Astrocyte (in vitro differentiated cells and primary cell): ENCODE measurements at places on chromosomes 3 and 15. TPM values are rescaled to one million over a fixed set of nuclear protein-coding genes. Genes with fewer than 3 reads are reported as not detected.

KNG1 gene
- total RNA-seq = not detected in 2 replicates

HRG gene
- total RNA-seq = not detected in 2 replicates

USF3 gene
- total RNA-seq = 10.0 and 11.8 TPM in 2 replicates

SLC38A3 gene
- total RNA-seq = 0.68 and 1.9 TPM in 2 replicates

ARRDC4 gene
- total RNA-seq = 30.4 and 42.4 TPM in 2 replicates

CCR2 gene
- total RNA-seq = not detected in 2 replicates

ZSCAN2 gene
- total RNA-seq = 13.5 and 16.2 TPM in 2 replicates

OR5H15 gene
- total RNA-seq = not detected in 2 replicates

- no peaks in the 10 kb centered on the region for H3K27me3 ChIP-seq
- no peak overlapping the region for H3K4me3 ChIP-seq
- no peaks in the 10 kb centered on the region for H3K36me3 ChIP-seq
- DNase-seq = no peak
- no peaks in the 10 kb centered on the region for H3K4me1 ChIP-seq
- no peak overlapping the region for H3K27ac ChIP-seq
Observed at GRCh38 chr3:20912406-20912805, 726.4 kb upstream of the SGO1 start.

GRCh38 chr3:75192146-75192616, 471.9 kb upstream of the FRG2C start:
- no peak overlapping the region for H3K4me3 ChIP-seq
- no peaks in the 10 kb centered on the region for H3K27me3 ChIP-seq
- H3K36me3 ChIP-seq = no peaks in the 10 kb centered on the region
- H3K27ac ChIP-seq = no peak overlapping the region

- no peak overlapping the region for H3K27ac ChIP-seq
- H3K27me3 ChIP-seq = no peaks in the 10 kb centered on the region
- H3K36me3 ChIP-seq = no peaks in the 10 kb centered on the region
- no peaks in the 10 kb centered on the region for H3K4me1 ChIP-seq
- H3K4me3 ChIP-seq = no peak overlapping the region
Observed at GRCh38 chr3:168753724-168754123, 658.0 kb upstream of the GOLIM4 start.

- H3K36me3 ChIP-seq = no peaks in the 10 kb centered on the region
- no peaks in the 10 kb centered on the region for H3K27me3 ChIP-seq
- no peaks in the 10 kb centered on the region for H3K4me1 ChIP-seq
- no peak for DNase-seq
- H3K27ac ChIP-seq = no peak overlapping the region
Observed at GRCh38 chr3:154184582-154184981, 63.4 kb downstream of the ARHGEF26 start.

DNA sequence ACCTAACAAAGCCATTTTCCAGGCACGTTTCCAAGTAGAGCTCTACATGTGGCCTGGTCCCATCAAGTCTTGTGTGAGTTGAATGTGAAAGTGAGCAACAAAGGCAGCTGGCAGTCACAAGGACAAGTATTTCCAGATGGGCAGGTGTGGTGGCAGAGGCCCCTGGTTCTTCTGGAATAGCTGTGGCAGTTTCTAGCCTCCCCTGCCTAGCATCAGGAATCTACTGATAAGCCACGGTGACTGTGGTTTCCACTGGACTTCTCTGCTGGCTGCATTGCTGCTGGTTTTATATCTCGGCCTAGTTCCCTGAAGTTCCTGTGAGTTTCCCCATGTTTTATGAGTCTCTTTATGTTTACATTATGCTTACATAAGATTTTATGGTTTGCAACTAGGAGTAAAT, 117.7 kb downstream of the GOLIM4 start:
- H3K36me3 ChIP-seq = no peaks in the 10 kb centered on the region
- H3K4me1 ChIP-seq = no peaks in the 10 kb centered on the region
- DNase-seq = peak; percentile 6
- no peak overlapping the region for H3K27ac ChIP-seq
- no peak overlapping the region for H3K4me3 ChIP-seq
- no peaks in the 10 kb centered on the region for H3K27me3 ChIP-seq

DNA sequence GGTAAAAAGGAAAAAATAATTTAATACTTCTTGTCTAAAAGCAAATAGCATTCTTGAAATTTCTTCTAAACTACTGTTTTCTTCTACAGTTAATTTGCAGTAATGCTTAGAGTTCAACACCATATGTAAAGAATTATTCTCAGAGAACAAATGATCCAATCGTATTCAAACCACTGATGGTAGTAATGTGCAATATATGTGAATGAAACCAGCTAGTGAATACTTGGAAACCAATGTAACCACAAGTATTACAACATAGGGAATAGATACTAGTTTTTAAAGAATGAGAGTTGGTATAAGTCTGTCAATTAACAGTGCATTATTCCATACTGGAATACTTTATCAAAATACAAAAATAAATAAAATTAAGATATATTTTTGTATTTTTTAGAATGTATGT, 850.0 kb downstream of the DIPK2A start:
- H3K4me1 ChIP-seq = no peaks in the 10 kb centered on the region
- peak; percentile 47 for DNase-seq
- H3K36me3 ChIP-seq = no peaks in the 10 kb centered on the region
- H3K4me3 ChIP-seq = no peak overlapping the region

GRCh38 chr3:48428572-48429316, 1.1 kb downstream of the PLXNB1 start:
- peaks cover 53% of the 10 kb centered on the region for H3K4me1 ChIP-seq
- H3K36me3 ChIP-seq = peaks cover 7% of the 10 kb centered on the region

GRCh38 chr3:114899186-114899931, 247.7 kb downstream of the ZBTB20 start:
- H3K4me3 ChIP-seq = no peak overlapping the region
- peak; percentile 22 for DNase-seq
- H3K27me3 ChIP-seq = no peaks in the 10 kb centered on the region

DNA sequence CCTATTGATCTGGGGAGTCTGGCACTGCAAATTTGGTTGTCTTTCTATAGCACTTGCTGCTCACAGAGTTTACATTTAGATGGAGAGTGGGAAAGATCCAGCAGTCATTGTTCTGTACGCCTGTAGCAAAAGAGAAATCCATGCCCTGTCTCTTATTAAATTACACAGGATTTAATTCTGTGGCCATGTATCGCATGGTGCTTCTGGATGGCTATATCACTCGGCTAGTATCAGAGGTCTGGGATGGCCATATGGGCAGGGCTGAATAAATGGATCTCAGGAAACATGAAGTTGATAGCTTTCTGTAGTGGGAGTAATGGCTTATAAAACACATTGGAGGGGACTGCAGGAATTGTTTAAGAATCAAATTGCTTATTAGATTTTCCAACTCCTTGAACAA, 325.8 kb upstream of the DPH6 start:
- no peaks in the 10 kb centered on the region for H3K36me3 ChIP-seq
- no peak overlapping the region for H3K4me3 ChIP-seq
- no peak for DNase-seq
- no peaks in the 10 kb centered on the region for H3K4me1 ChIP-seq
- H3K27me3 ChIP-seq = no peaks in the 10 kb centered on the region
- H3K27ac ChIP-seq = no peak overlapping the region

DNA sequence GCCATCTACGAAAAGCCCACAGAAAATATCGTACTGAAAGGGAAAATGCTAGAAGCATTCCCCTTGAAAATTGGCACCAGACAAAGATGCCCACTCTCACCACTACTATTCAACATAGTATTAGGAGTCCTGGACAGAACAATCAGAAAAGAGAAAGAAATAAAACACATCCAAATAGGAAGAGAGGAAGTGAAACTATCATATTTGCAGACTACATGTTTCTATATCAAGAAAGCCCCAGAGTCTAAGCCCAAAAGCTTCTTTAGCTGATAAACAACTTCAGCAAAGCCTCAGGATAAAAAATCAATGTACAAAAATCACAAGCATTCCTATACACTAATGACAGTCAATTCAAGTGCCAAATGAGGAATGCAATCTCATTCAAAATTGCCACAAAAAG, 15.6 kb downstream of the OR5K3 start:
- no peaks in the 10 kb centered on the region for H3K4me1 ChIP-seq
- H3K36me3 ChIP-seq = no peaks in the 10 kb centered on the region
- no peak overlapping the region for H3K4me3 ChIP-seq

DNA sequence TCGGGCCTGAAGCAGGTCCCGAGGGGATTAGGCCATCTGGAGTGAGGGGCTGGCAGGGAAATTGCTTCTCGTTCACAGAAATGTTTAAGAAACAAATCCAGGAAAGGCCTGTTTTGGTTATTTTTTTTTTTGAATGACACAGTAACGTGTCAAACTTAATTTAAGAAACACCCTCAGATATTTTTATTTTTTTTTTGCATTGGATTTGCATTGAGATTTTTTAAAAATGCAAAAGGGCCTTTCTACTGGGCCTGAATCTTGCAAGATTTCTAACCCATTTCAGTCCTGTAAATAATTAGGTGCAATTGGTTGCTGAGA, 25.0 kb upstream of the KLF13 start:
- peaks cover 2% of the 10 kb centered on the region for H3K27me3 ChIP-seq
- peaks cover 4% of the 10 kb centered on the region for H3K4me1 ChIP-seq
- DNase-seq = no peak
- H3K27ac ChIP-seq = no peak overlapping the region

- no peaks in the 10 kb centered on the region for H3K36me3 ChIP-seq
- no peak for DNase-seq
- H3K4me3 ChIP-seq = no peak overlapping the region
- H3K27me3 ChIP-seq = no peaks in the 10 kb centered on the region
- H3K27ac ChIP-seq = no peak overlapping the region
- no peaks in the 10 kb centered on the region for H3K4me1 ChIP-seq
Observed at GRCh38 chr3:17473761-17474160, 268.7 kb downstream of the TBC1D5 start.

GRCh38 chr15:43957724-43958123, 130.9 kb downstream of the WDR76 start:
- peaks cover 22% of the 10 kb centered on the region for H3K4me1 ChIP-seq
- no peak overlapping the region for H3K27ac ChIP-seq
- DNase-seq = no peak
- no peaks in the 10 kb centered on the region for H3K36me3 ChIP-seq

- no peaks in the 10 kb centered on the region for H3K27me3 ChIP-seq
- peaks cover 27% of the 10 kb centered on the region for H3K4me1 ChIP-seq
- no peak overlapping the region for H3K4me3 ChIP-seq
- DNase-seq = no peak
Observed at GRCh38 chr3:27521872-27522265, 37.7 kb upstream of the SLC4A7 start.

- no peaks in the 10 kb centered on the region for H3K36me3 ChIP-seq
- H3K27ac ChIP-seq = no peak overlapping the region
- H3K4me1 ChIP-seq = no peaks in the 10 kb centered on the region
- H3K4me3 ChIP-seq = no peak overlapping the region
Observed at GRCh38 chr3:56196700-56197099, 271.6 kb downstream of the ERC2 start.

GRCh38 chr15:73308305-73308704, 60.5 kb downstream of the HCN4 start:
- no peaks in the 10 kb centered on the region for H3K4me1 ChIP-seq
- H3K27me3 ChIP-seq = no peaks in the 10 kb centered on the region
- DNase-seq = no peak
- no peak overlapping the region for H3K4me3 ChIP-seq
- H3K36me3 ChIP-seq = no peaks in the 10 kb centered on the region

GRCh38 chr3:133838296-133838789, 32.7 kb downstream of the SRPRB start:
- no peak overlapping the region for H3K27ac ChIP-seq
- H3K27me3 ChIP-seq = no peaks in the 10 kb centered on the region
- peaks cover 3% of the 10 kb centered on the region for H3K4me1 ChIP-seq
- no peak overlapping the region for H3K4me3 ChIP-seq
- no peak for DNase-seq

- no peaks in the 10 kb centered on the region for H3K36me3 ChIP-seq
- H3K4me1 ChIP-seq = no peaks in the 10 kb centered on the region
- no peaks in the 10 kb centered on the region for H3K27me3 ChIP-seq
- H3K27ac ChIP-seq = no peak overlapping the region
- no peak for DNase-seq
- H3K4me3 ChIP-seq = no peak overlapping the region
Observed at GRCh38 chr15:76982756-76983155, 12.2 kb upstream of the PSTPIP1 start.

DNA sequence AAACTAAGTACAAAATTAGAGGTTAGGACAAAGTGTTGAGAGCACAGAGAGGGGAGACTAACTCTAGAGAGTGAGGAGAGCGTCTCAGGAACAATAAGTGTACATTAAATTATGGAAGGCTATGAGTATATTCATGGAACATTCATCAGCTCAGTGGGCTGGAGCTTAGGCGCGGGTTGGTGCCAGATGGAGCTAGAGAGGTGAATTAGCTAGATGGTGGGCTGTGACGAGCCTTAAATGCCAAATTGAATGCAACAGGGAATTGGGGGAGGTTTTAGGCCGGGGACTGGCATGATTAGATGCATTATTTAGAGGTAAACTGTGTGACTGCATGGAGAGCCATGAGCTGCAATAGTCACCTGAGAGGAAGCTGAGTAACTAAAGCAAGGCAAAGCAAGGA, 97.1 kb downstream of the TMEM108 start:
- H3K27ac ChIP-seq = no peak overlapping the region
- H3K27me3 ChIP-seq = no peaks in the 10 kb centered on the region
- no peaks in the 10 kb centered on the region for H3K36me3 ChIP-seq
- peaks cover 5% of the 10 kb centered on the region for H3K4me1 ChIP-seq

DNA sequence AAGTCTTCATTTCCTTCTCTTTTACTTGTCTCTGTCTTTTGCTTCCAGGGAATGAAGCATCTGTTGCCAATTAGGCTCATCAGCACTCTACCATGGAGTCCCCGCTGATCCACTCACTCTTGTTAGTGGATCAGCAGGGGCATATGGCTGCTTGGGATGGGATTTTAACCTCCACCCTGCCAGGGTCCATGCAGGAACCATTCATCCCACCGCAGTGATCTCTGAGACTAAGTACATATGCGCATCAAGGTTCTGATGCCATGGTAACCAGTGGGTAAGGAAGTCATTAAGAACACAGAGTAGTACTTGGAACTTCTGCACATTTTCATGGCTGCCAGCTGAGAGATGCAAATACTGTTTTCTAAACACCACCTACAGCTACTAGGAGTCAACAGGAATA, 374.0 kb upstream of the ALCAM start:
- no peaks in the 10 kb centered on the region for H3K27me3 ChIP-seq
- no peak for DNase-seq
- no peaks in the 10 kb centered on the region for H3K36me3 ChIP-seq
- no peak overlapping the region for H3K4me3 ChIP-seq

DNA sequence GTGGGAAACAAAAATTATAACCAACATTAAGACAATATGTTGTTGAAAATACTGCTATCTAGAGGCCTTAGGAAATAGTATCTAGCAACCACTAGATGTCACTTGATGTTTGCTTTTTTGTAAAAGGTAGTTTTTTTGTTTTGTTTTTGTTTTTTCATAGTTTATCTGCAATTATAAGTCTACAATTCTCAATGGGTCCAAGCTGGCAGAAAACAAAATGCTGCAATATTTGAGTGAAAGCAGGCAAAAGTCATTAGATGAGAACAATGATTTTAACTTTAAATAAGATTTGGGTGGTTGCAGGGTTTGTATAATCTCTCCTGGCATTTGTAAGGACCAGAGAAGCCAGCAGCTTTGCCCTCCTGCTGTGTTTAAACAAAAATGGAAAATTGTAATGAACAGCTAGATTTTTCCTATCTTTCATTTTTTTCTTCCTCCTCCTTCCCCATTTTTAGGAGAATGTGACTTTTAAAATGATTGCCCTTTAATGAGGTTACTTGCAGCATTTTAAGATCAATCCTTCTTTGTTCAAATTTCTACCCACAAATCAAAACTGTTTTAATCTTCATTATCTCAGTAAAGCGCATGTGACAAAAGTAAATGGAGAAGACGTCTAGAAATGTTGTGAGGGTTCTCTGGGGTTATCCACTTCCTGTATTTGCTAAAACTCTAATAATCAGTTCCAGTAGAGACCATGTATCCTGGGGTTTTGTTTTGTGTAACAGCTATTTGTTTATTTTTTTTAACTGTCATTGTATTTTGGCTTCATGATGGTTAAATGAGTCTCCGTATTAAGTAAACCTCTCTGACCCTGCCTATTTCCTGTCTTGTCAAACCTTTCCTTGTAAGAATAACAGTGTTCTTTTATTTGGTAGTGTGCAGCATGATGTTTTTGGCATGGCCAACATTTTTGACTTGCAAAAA, 27.3 kb downstream of the DUT start:
- H3K4me3 ChIP-seq = no peak overlapping the region
- H3K4me1 ChIP-seq = peaks cover 16% of the 10 kb centered on the region
- H3K27me3 ChIP-seq = no peaks in the 10 kb centered on the region
